ENCODE measurements at places on chromosomes 4 and X.

DNA sequence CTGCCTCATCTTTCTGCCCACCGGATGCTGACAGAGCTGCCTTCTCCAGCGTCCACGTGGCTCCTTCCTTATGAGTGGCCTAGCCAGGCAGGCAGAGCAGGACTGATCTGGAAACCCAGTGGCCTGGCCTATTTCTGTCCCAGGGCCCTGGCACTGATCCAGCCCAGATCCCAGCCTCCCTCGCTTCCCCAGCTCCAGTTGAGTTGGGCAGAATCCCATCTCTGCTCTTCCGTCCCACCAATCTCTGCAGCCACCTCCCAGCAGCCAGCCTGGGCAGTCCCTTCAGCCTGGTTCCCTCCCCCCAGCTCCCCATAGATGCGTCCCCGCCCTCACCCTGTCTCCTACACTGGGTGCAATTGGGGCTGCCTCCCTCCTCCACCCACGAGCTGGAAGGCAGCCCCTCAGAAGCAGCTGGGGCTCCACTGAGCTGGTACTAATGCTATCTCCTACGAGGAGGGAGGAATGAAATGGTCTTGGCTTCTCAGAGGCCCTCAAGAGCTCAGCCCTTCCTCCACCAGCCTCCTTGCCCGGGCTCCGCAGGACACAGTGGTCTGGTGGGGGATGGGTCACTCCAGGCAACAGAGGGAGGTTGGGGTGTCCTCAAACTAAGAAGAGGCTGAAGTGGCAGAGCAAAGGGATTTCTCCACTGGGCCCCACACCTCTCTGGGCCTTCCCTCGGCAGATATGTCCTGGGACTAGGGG is 94.2 kb downstream of the PJA1 start:
- no peak for DNase-seq

DNA sequence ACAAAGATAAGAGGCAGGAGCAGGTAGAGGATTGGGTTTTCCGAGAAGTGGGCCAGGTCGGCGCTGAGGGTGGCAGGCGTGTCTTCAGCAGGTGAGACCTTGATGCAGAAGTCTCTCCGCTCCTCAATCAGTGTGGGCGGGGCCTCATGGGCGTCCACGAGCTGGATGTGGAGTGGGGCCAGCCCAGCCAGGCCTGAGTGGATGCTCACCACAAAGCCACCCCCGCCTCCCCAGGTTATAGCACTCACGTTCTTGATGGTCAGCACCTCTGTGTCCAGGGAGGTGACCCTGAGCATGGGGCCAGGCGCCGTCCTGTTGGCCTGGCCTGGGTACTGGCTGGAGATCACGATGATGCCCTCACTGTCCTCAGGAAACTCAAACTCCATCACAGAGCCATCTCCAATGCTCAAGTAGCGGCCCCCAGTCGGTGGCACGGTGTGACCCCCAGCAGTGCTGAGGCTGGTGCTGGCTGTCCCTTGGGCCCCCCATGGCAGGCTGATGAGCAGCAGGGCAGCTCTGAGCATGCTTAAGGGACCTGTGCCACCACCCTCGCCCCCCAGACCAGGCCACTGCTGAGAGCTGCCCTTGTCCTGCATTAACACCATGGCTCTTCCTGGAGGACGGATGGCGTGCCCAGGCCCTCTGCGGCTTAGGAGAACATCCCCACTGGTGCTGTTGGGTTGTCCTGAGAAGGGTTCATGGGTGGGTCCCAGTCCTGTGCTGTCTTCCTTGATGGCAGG is 1.9 kb downstream of the SLC10A3 start:
- DNase-seq = no peak

GRCh38 chr4:93370256-93370655 is 458.3 kb upstream of the ATOH1 start:
- DNase-seq = no peak

DNA sequence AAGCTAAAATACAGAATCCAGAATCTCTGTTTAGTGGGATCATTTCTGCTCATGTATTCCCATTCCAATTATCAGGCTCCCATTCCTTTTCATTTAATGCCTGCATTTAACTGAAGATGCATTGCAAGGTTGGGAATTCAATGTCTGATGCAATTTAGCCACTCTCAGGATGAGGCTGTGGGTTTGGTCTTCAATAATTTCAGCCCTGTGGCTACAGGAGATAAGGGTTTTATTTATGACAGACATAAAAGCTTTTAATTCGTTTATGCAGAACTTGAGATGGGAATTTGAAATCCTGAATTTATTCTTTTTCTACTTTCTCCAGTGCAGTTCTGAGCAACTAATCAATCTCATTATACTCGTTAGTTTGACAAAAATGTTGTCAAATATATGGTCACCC is 1225.9 kb downstream of the PCDH18 start:
- no peak for DNase-seq

- DNase-seq = no peak
These were observed 118.3 kb downstream of the DNAAF6 start for GRCh38 chrX:107324493-107325310.

- no peak for DNase-seq
These were observed 45.8 kb upstream of the ARSJ start for GRCh38 chr4:114025176-114025777.

GRCh38 chr4:182267048-182267447 is 23.8 kb downstream of the TENM3 start:
- DNase-seq = no peak

DNA sequence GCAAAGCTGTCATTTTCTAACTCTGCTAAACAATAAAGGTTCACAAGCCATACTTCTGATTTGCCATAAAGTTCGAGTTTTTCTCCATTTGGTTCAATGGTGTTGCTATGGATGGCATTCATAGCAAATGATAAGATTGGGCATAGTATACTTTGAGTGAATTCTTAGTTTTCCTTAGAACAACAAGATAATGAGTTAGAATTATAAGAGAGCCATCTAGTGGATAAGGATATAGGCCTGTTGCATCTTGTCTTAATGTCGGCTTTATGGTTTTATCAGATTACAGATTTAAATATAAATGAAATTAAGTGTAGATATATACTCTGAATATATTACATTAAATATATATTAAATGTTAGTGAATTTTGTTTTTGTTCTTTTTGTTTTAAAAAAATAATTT is 644.6 kb downstream of the IL1RAPL1 start:
- DNase-seq = no peak

GRCh38 chrX:150719621-150720020 is 26.4 kb downstream of the MTMR1 start:
- no peak for DNase-seq

GRCh38 chr4:109238746-109239145 is 63.7 kb downstream of the COL25A1 start:
- DNase-seq = no peak

- DNase-seq = no peak
These were observed 94.4 kb downstream of the IL15 start for GRCh38 chr4:141730805-141731204.

DNA sequence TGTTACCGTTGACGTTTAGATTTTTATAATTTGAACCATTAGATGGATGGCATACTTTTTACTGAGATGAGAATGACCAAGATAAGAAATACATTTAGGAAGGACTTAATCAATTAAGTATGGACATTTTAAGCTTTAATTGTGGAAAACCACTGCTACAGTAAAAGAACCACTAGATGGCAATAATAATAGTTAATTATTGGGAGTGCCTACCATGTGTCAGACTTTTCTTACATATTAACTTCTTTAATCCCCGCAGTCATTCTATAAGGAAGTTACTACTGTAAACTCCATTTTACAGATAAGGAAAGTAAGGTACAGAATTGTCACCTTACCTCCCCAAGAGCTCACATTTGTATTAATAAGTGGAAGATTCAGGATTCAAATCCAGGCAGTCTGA is 48.5 kb upstream of the MYOZ2 start:
- DNase-seq = no peak

GRCh38 chr4:146098397-146098796 is 77.1 kb upstream of the LSM6 start:
- DNase-seq = no peak

- DNase-seq = no peak
These were observed 55.2 kb downstream of the RTL3 start for GRCh38 chrX:78603908-78604307.

- no peak for DNase-seq
These were observed 63.6 kb upstream of the MAP3K15 start for GRCh38 chrX:19578956-19579355.

DNA sequence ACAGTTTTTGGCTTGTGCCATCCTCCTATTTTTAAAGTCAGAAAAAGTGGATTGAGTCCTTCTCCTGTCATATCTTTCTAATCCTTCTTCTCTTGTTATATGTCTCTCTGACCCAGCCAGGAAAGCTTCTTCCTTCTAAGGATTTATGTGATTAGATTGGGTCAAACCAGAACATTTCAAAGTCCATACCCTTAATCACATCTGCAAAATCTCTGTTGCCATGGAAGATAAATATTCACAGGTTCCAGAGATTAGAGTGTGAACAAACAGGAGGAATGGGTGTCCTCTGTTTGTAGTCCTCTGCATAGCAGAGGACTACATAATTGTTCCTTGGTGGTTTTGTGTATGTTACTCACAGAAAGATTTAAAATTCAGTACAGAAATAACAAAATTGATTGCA is 421.2 kb downstream of the EPHA5 start:
- DNase-seq = no peak

GRCh38 chr4:158530381-158530780 is 8.7 kb downstream of the RXFP1 start:
- no peak for DNase-seq

GRCh38 chr4:53193111-53193510 is 172.8 kb downstream of the SCFD2 start:
- DNase-seq = no peak

DNA sequence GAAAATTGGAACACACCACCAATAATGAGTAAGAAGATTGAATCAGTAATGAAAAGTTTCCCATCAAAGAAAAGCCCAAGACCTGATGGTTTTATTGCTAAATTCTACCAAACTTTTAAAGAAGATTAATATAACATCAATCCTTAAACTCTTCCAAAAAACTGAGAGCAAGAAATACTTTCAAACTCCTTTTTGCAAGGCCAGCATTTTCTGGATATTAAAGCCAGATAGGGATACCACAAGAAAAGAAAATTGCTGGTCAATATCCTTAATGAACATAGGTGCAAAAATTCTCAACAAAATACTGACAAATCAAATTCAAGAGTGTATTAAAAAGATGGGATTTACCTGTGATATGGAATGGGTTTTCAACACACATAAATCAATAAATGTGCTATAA is 484.6 kb downstream of the ANKRD50 start:
- DNase-seq = no peak

GRCh38 chr4:158787709-158788475 is 19.1 kb downstream of the FNIP2 start:
- no peak for DNase-seq
